Stimulated activated CD8-positive, alpha-beta memory T cell treated with anti-CD3 and anti-CD28 coated beads, Interleukin-15, amount 100 ng/mL, for 1 hour (primary cell): ENCODE measurements at places on chromosomes 7 and 10.

DNA sequence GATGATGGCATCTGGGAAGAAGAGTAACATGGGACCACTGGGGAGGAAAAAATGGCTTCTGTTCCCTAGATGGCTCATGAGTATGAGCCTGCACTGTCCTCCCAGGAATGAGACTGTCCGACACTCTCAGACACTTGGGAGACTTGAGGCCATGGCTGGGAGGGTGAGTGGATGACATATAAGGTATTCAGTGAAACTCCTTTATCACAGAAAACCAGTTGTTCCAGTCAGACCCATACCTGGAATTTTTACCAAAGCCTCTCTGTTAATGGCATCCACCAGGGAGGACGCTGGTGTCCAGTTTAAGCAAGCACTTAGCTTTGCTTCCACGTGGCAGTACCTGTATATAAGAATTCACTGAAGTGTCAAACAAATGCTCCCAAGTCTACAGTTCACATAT is 116.7 kb upstream of the C10orf90 start:
- DNase-seq, result no peak

GRCh38 chr10:3987143-3987974 is 202.3 kb upstream of the KLF6 start:
- DNase-seq, result no peak

GRCh38 chr10:117239721-117240620 is 943 bp upstream of the SLC18A2 start:
- DNase-seq, result no peak

DNA sequence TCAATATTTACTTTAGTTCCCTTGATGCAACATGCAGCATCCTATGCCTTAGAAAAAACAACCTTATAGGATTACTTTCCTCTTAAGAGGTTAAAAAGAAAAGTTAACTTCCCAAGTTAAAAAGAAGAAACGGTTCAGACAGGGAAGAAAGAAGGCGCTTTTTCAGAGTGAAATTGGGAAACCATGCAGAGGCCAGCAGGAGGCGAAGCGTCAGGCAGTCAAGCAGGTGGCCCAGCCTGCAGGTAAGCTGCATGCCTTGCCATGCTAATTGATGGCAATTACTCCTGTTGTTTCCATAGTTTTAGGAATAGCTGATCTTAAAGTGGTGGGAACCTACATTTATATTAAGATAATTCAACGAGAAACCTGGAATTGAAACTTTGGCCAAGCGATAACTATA is 302.6 kb upstream of the SP4 start:
- no peak for DNase-seq

DNA sequence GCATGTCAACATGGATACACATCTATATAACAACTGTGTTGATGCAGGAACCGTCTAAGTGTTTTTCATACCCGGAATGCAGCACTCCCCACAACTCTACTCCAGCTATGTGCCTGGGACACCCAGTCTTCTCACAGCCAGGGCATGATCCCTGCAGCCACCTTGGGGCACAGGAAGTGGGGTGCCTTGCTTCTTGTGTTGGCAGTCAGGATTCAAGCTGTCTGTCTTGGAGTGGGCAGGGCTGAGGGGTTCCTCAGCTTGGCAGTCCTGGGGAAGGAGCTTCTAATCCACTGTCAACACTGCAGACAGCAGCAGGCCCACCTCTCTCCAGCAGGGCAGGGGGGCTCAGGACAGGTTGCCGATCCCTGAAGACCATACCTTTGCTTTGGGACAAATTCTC is 41.3 kb downstream of the DRGX start:
- DNase-seq, result no peak

- DNase-seq, result no peak
Observed at GRCh38 chr7:23343806-23344475, 44.8 kb downstream of the MALSU1 start.

DNA sequence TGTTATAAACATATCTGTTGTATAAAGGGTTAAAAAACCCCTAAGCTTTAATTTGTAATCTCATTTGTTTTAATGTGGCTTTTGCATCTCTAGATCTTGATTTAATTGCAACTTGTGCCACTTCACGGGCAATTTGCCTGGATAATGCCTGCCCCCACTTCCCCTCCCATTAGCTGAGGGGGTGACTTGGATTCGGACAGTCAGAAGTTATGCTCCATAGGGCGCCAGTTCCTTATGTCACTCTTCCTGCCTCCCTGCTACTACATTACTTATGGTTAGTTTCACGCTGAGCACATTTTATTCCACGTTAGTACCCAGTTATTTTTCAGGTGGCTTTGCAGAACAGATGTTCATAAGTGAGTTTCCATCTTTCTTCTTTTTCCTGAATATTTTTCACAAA is 1015.2 kb upstream of the PHF14 start:
- DNase-seq, result no peak

DNA sequence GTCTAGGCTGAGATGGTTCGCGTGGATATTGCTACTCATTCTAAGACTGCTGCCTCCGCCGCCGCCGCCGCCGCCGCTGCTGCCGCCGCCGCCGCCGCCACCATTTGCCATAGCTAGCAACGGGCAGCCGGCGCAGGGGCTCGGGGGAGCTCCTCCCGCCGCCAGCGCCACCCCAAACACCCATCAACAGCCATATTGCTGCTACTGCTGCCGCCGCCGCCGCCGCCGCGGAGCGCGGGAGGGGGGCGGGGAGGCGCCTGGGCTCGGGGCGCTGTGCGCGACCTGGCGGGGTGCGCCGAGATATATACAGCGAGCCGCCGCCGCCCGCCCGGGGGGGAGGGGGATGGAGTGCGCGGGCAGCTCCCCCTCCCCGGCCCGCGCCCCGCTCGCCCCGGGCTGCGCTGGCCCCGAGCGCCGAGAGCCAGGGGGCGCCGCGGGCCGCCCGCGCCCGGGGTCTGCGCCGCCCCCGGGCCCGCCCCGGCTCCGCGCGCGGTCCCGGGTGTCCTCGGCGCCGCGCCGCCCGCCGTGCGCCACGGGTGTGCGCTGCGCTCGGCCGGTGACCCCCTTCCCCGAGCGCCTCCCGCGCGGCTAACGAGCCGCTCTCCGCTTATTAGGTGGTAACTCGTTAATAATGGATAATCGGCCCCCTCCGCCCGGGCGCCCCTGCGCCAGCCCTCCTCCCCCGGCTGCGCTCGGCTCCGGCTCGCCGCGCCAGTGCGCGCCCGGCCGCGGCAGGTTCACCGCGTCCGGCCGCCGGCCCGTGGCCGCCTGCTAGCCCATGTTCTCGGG is at the start of gene KCNMA1:
Gene KCNMA1 (minus strand): TSS at position 277 of the 789 bp plus-strand sequence.
- no peak for DNase-seq

- DNase-seq, result no peak
Observed at GRCh38 chr7:114413761-114414155, 857 bp upstream of the FOXP2 start.

DNA sequence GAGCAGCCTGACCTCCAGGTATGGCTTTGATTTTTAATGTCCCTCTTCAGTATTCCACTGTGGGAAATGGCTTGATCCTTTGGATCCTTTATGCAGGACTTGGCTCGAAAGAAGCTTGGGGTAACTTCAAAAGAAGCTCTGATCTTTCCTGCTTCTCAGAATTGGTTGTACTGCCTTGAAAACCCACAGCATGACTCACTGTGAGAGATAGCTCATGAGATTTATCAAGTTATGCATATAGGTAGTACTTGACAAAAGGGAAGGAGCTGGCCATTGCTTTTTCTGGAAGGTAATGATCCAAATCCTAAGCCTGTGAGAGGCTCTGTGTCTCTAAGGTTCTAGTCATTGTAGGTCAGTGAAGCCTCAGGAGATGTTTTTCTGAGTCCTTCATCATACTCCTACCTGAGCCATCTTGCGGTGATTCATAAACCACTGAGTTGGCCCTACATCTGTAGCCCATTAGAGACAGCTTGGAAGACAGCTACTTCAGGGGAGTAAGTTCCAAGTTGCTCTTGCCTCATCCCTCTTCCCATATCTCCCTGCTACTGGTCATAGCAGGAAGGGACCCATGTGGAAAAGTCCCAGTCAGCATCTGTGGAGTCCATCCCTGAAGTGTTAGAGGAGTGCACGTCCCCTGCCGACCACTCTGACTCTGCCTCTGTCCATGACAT is 36.7 kb upstream of the NFKB2 start:
- no peak for DNase-seq

GRCh38 chr10:129136951-129137350 is 330.1 kb upstream of the MGMT start:
- DNase-seq, result no peak

GRCh38 chr7:148245381-148245780 is 345.2 kb upstream of the C7orf33 start:
- DNase-seq, result no peak

DNA sequence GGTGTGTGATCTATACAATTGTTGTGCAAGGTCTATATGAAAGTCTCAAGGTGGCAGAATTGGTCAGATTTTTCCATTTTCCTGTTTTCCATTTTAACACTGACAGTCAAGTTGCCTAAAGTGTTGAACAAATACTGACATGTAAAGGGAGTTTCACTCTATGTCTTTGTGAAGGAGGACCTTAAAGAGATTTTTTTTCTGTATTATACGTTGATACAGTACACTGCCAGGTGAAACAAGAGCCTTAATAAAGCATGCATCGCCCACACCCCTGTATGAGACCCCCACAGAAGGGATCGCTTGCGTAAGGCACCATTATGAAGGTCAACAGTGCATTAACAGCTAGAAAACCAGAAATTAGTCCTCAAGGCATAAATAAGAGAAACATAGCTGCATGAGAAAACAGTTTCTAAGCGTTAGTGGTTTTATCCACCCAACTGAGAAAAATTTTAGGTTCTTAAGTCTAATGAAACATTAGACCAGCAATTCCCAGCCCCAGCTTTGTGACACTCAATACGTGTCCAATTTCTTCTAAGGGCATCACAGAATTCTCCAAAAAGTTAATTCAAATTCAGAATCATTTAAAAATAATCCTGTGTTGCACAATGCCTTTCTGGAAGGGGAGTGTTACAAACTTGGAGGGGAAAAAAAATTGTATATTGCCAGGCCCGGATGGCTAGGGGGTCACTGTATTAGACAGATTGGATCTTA is 6.9 kb downstream of the KLF6 start:
- no peak for DNase-seq

GRCh38 chr10:66925896-66926715 is at the start of gene LRRTM3:
Gene LRRTM3 (plus strand): TSS chr10:66926036.
- DNase-seq, result no peak

GRCh38 chr7:19465861-19466260 is 243.0 kb downstream of the POLR1F start:
- no peak for DNase-seq

- no peak for DNase-seq
Observed at GRCh38 chr10:97454330-97455036, 8.5 kb downstream of the ZDHHC16 start.

DNA sequence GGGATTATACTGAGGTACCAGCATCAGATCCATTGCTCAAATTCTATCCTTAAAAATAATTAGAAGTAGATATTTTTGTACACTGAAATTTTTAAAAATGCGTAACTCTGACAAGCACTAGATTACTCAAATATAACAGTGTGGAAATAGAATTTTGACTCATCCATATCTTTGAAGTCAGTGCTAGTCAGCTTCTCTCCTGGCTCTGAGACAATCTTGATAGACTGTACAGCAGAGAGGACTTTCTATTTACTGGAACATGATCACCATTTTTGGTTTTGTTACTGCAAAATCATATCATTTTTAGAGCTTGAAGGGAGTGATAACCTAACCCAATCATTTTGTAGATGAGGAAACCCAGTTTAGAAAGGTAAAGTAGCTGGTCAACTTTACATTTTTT is 195.0 kb downstream of the MTERF1 start:
- DNase-seq, result no peak

GRCh38 chr7:37352974-37353948 is 95.4 kb downstream of the ELMO1 start:
- DNase-seq, result no peak

DNA sequence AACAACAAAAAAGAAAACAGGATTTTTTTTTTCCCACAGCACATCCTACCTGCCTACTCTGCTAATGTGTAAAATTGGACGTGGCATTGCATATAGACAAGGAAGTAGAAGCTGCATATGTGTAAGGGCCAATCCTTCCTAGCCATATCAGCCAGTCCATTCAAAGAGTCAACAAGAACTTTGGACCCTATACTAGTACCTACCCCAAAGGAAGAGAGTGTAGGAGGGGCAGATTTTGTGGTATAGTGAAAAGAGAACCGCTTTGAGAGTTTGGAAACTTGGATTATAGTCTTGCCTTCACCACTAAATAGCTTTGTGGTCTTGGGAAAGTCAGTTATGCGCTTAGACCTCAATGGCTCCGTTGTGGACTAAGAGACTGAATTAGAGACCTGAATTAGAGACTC is 12.1 kb upstream of the MCU start:
- no peak for DNase-seq

DNA sequence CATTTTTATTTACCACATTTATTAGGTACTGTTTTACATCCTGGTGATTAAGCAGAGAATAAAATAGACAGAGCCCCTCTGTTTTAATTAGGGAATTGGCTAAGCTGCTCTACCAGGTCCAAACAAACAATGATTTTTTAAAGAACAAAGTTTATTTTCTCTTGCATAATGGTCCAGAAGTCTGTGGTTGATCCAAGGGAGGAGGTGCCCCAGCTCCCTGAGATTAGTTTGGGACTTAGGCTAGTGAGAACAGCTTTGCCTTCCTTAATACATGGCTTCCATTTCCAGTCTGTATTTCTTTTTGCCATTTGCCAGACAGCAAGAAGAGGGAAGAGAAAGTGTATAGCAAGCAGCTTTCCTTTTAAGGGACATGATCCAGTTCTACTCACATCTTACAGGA is 2.9 kb upstream of the MIOS start:
- no peak for DNase-seq

DNA sequence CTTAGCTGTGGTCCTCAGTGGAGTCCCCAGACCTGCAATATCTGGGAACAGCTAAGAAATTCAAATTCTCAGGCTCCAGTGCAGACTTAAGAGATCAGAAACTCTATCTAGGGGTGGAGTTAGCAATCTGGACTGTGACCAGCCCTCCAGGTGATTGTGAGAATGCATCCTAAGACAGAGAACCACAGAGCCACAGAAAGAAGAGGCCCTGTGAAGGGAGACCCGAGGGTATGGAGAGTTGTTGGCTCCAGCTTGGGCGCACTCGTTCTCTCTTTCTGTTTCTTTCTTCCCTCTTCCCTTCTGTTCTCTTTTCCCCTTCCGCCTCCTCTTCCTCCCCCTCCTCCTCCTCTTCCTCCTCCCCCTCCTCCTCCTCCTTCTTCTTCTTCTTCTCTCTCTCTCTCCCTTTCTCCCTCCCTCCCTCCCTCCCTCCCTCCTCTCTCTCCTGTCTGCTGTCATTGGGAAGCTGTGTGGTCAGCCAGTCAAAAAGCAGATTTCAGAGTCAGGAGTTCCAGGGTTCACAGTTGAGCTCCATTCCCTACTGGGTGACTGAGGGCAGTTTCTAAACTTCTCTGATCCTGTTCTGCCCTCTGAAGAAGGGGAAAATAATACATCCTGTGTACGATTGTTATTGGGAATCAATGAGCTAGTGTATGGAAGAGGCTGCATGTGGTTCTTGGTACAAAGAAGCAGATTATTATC is 62.1 kb upstream of the STEAP1B start:
- DNase-seq, result no peak
